ENCODE measurements at places on chromosomes 4 and X.

DNA sequence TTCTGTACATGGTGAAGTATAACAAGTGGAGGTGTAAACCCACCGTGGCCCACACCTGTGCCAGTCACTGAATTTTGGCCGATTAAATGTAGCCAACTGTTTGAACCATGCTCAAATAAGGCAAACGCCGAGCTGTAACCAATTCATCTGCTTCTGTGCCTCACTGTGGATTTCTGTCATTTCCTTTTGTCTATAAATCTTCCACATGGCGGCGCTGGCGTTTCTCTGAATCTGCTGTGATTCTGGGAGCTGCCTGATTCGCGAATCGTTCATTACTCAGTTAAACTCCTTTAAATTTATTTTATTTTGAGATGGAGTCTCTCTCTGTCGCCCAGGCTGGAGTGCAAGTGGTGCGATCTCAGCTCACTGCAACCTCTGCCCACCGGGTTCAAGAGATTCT is 19.2 kb downstream of the SUPT20HL2 start:
- DNase-seq: no peak

GRCh38 chr4:182968917-182969650 is 51.9 kb upstream of the DCTD start:
- DNase-seq: no peak

DNA sequence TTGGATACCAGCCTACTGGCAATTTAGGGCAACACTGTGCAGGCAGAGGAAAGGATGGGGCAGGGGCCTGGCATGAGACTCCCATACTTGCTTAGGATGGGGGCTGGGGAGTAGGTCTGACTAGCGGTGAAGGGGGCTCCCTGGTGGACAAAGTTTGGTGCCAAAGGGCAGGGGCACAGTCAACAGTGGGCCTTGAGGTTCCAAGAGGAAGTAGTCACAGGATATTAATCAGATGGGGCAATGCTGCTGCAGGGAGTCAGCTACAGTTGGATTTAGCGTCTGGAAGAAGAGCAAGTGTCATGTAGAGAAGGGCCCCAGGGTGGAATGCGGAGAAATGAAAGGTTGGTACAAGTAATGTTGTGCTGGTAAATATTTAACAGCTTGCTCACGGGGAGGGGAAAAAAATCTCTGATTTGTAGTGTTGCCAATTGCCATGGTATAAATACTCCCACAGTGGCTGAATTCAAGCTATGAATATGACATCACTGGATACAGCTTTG is 139.4 kb downstream of the PJA1 start:
- no peak for DNase-seq

GRCh38 chrX:24647257-24648058 is at the start of gene PCYT1B:
PCYT1B (minus strand) TSS chrX:24647347; CDS start chrX:24647105, 242 bp downstream.
- no peak for DNase-seq

DNA sequence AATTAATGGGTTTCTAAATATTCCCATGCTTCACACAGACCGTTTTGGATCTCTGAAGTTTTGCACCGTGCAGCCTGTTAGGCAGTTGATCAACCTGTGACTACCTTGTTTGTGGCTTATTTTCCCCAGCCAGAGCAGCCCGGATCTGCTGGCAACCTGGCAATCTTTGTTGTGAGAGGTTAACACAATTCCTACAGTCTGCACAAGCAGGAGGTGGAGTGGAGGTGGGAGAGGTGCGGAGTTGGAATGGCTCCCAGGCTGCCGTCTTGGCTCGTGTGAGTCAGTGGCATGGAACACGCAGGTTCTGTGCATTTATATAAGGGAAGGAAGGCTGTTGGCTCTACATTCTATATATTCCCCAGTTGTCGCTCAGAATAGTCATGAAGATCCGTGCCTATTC is 70.9 kb upstream of the STOX2 start:
- no peak for DNase-seq

GRCh38 chrX:123424546-123424945 is 240.5 kb downstream of the GRIA3 start:
- peak; percentile 30 for DNase-seq

DNA sequence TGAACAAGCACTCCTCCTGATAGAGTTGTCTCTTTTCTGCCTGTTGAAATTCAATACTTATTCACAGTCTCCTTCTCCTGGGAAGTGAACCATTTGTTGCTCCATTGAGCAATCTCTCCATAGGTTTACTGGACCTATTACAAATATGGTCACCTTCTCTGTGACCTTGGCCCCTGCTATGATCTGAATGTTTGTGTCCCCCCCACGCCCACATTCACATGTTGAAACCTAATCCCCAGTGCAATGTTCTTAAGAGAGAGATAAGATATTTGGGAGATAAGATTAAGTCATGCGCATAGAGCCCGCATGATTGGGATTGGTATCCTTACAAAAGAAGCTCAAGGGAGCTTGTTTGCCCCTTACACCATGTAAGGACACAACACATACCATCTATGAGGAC is 54.1 kb upstream of the GABRE start:
- DNase-seq: no peak

- DNase-seq: no peak
Observed at GRCh38 chrX:138982365-138982764, 270.8 kb upstream of the FGF13 start.

- DNase-seq: no peak
Observed at GRCh38 chrX:22690116-22690515, 309.6 kb upstream of the DDX53 start.

- DNase-seq: no peak
Observed at GRCh38 chr4:38983787-38984598, 48.2 kb downstream of the TMEM156 start.

- no peak for DNase-seq
Observed at GRCh38 chr4:125043486-125043885, 271.3 kb upstream of the FAT4 start.

GRCh38 chrX:150036181-150036580 is 97.9 kb upstream of the EOLA2 start:
- peak; percentile 26 for DNase-seq

DNA sequence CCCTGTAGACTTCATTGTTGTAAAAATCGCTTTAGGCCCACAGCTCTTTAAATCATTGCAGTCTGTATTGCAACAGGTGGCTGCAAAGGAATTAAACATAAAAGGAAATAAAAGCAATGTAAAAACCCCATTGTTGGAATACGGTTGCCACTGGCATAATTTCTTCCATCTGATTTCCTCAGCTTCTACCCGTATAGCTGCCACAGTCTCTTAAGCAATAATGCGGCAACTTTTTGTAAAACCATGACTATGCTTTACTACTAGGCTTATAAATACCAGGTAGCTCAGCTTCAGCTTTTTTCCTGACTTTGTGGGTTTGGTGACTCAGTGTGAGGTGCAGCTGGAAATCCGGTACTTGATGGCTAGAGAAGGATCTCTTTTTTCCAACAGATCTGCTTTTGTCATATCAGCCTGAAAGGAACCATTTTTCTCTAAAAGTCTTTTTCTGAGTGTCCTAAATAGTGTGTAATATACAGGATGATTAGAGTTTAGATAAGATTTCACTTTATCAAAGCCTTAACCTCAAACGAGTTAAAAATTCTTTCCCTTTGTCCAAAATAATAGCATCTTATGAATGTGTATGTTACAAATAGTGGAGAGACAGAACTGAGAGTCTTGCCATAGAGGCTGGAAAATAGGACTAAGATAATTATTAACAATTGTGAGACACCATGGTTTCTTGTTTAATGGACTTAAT is 268.0 kb downstream of the ADGRL3 start:
- peak; percentile 78 for DNase-seq

DNA sequence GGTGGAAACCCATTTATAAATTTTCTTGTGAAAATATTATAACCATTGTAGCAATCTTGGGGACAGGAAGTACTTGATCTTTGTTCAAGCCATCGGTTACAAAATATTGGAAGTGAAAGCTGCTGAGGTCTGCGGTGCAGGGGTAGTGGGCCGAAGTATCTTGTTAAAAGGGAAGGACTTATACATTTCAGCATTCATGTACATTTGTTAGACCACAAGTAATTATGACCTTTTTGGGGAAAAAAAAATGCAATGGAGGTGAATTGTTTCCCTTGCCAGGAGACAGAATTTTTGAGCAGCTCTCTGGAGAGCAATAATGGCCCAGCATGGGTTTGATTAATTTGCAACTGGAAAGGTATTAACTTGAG is 121.3 kb downstream of the EGF start:
- DNase-seq: no peak

GRCh38 chr4:19806865-19807264 is 444.8 kb upstream of the SLIT2 start:
- no peak for DNase-seq

- no peak for DNase-seq
Observed at GRCh38 chr4:48333587-48333986, 7.7 kb upstream of the SLAIN2 start.

- DNase-seq: no peak
Observed at GRCh38 chrX:114073926-114074325, 510.0 kb upstream of the HTR2C start.

DNA sequence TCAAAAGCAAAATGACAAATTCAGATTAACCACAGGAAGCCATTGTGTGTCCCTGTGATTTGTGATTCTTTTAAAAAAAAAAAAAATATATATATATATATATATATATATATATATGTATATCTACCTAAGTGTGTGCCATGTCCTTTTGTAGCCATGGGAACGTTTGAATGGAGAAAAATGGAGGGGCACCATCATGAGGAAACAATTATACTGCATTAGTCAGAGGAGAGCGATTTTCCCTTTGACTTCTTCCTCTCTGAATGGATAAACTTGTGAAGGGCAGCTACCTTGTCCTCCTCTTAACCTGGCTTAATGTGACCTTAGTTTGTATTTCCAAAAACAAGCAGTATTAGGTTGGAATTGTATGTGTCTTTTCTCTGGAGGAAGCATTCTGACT is 23.3 kb upstream of the CBLL2 start:
- DNase-seq: no peak

DNA sequence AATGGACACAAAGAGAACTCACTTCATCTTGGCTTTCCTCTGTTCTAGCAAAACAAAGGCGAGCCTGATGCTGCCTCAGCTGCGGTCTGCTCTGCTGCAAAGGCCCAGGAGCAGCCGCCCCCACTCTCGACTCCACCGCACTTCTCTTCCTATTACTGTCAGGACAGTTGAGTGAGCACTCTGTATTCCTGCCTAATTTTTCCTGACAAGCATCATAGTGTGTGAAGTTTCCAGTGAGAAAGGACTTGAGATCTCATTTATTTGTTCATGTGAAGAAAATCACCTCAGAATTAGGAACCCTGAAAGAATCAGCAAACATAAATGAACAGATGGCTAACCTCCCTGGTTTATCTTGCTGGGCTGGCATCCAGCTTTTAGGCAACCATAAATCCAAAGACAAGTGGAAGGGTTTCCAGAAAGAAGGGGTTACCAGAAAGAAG is 15.6 kb downstream of the SCARB2 start:
- DNase-seq: no peak

DNA sequence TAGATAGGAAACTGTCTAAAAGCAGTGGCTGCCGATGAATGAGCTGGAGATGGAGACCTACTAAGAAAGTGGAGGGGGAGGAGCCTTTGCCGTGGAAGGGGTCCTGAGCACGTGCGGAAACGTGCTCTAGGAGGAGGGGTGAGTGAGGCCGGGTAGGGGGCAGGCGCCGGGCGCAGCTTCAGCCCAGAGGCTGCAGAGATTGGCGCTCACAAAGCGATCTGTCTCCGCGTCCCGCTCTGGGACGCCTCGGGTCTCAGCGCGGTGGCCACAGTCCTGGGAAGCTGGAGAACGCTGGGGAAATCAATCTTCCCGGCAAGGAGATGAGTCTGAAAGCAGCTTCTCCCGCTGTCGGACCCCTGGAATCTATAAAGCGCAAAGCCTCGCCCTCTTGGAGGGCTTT is 444 bp upstream of the ARHGAP6 start:
- DNase-seq: no peak

GRCh38 chr4:2284161-2284933 is 22.4 kb upstream of the MXD4 start:
- DNase-seq: no peak

GRCh38 chrX:39852491-39852890 is 245.3 kb downstream of the BCOR start:
- DNase-seq: no peak

- DNase-seq: no peak
Observed at GRCh38 chr4:167541286-167541685, 307.0 kb upstream of the SPOCK3 start.

DNA sequence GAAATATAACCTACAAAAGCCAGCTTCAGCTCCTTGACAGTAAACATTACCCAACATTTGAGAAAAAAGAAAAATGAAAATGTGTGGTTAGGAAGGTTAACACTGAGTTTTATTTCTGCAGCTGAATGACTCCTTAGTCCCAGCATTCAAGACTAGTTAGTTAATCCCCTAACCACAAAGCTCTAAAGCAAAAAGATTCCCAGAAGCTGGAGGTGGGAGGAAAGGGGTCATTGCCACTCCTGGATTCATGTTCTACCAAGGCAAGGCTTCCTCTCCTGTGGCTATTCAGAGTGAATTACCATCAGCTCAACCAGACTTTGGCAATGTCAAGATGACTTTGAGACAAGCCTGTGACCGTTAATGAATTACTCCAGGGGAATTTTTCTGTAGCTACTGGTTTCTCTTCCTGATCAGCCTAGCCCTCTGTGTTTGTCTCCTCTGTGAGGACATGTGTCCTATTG is 63.6 kb downstream of the HADH start:
- no peak for DNase-seq

DNA sequence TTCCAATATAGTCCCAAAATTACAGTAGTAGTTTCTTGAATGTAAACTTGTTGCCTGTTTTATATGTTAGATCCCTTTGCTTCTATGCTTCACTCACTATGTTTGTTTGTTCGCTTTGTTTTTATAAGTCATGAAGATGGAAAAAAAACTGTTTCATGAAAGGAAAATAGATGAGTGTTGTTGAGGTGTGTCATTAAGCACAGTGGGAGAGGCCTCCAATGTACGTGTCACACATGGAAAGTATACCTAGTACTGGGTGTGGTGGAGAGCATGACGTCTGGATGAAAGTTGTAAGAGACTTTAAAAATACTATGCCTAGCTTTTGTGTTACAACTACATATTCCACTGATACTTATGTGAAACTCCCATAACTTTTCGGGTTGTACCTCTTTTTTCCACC is 28.4 kb downstream of the PLS3 start:
- no peak for DNase-seq

DNA sequence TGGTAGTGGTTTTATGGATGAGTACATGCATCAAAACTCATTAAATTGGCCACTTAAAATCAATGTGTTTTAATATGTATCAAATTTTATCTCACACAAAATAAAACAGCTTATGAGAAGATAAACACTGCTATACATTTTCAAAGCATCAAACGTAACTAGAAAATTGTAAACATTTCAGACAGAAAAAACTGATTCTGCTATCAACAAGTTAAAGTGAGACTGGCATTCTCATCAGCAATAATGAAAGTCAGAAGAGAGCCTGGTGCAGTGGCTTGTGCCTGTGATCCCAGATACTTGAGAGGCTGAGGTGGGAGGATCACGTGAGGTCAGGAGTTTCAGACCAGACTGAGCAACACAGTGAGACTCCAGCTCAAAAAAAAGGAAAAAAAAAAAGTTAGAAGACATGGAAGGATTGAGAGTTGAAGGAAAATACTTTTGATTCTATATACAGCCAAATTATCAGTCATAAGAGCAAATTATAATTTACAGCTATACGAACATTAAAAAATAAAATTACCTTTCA is 2.9 kb downstream of the TBCK start:
- DNase-seq: no peak

All from RKO (cell line).